Suprapubic skin (tissue), 4 donors: ENCODE measurements at places on chromosomes 3 and 15.

- no peak for DNase-seq
- H3K4me3 ChIP-seq: no peak overlapping the region
- no peaks in the 10 kb centered on the region for H3K36me3 ChIP-seq
- no peaks in the 10 kb centered on the region for H3K27me3 ChIP-seq
Measured at GRCh38 chr3:33886015-33886414, 87.6 kb downstream of the PDCD6IP start.

GRCh38 chr3:126781406-126781805, 77.4 kb downstream of the CHCHD6 start:
- peaks cover 27% of the 10 kb centered on the region for H3K4me1 ChIP-seq
- H3K27ac ChIP-seq: peak overlapping the region; percentile 87
- H3K36me3 ChIP-seq: no peaks in the 10 kb centered on the region
- no peak for DNase-seq

GRCh38 chr3:25453619-25454004, 25.5 kb downstream of the RARB start:
- H3K4me1 ChIP-seq: peaks cover 37% of the 10 kb centered on the region
- no peak overlapping the region for H3K27ac ChIP-seq
- H3K4me3 ChIP-seq: no peak overlapping the region

DNA sequence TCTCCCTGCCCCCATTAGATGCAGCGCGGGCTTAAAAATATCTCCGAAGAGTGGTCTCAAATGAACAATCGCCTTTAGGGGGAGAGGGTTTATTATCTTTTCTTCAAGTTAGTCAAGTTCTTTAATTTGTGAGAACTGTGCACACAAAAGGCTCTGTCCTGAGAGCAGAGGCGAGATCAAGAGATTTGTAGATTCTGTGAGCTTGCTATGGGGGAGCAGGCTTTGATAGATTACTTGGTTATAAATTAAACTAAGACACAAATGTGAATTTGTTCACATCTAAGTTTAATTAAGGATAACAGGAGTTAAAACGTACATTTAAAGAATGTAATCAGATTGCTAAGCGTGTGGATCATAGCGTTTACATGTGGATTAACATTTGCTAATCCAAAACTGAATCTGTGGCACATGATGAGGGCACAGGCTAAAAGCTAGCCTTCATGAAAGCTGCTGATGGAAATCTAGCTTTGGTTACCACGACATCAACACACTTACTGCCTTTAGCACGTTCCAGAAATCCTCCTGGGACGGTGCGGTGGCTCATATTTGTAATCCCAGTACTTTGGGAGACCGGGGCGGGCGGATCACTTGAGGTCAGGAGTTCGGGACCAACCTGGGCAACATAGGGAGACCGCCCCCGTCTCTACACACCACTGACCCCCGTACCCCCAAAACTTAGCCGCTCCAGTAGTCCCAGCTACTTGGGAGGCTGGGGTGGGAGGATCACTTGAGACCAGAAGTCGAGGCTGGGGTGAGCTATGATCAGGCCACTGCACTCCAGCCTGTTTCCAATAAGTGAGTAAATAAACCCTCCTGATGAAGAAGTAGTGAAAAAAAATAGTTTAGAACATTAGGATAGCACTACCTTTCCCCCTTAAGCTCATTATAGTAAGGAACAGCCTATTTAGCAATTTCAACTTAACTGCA, 1.0 kb upstream of the PRTG start:
- H3K27ac ChIP-seq: no peak overlapping the region
- H3K4me3 ChIP-seq: peak overlapping the region; percentile 64
- peaks cover 44% of the 10 kb centered on the region for H3K27me3 ChIP-seq
- H3K36me3 ChIP-seq: no peaks in the 10 kb centered on the region
- H3K4me1 ChIP-seq: peaks cover 25% of the 10 kb centered on the region

- no peaks in the 10 kb centered on the region for H3K4me1 ChIP-seq
- no peak for DNase-seq
- H3K4me3 ChIP-seq: no peak overlapping the region
- no peak overlapping the region for H3K27ac ChIP-seq
- peaks cover 7% of the 10 kb centered on the region for H3K27me3 ChIP-seq
Measured at GRCh38 chr15:92468991-92469390, 75.3 kb downstream of the ST8SIA2 start.

DNA sequence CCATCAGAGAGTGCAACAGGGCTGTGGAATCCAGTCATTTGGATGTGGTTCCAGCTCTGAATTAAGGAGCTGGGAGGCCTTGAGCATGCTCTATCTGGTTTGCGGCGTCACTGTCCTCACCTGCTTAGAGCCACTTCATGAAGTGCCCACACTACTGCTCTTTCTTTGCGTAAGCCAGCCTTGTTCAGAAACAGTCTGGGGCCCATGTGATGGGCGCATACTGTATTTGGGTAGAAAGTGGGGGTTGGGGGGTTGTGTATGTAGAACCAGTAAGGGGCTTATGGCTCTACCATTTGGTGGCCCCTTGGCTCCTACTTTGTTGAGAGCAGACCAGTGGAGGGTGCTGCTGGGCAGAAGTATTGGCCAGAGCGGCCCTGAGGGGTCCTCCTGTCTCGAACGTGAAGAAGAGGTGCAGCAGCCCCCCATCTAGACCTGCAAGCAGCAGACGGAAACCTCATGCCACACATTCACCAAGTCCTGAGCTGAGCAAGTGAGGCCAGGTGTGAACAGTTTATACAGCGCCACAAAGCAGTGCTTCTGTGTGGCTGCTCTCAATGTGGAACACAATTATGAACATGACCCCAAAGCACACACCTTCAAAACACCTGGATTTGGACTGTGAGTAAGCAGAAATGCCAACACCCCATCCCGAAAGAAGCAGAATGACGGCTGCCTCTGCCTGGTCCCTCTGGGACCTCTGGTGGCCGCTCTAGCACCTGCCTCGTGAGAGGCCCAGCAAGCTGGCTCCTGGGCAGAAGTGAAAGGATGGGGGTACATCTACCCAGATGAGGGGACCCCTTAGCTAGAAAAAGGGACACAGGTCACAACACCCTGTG, 26.6 kb downstream of the SRPRB start:
- H3K27ac ChIP-seq: no peak overlapping the region
- H3K36me3 ChIP-seq: no peaks in the 10 kb centered on the region
- H3K4me3 ChIP-seq: no peak overlapping the region
- H3K4me1 ChIP-seq: no peaks in the 10 kb centered on the region
- H3K27me3 ChIP-seq: no peaks in the 10 kb centered on the region

GRCh38 chr3:13022348-13023234, 50.6 kb downstream of the IQSEC1 start:
- no peaks in the 10 kb centered on the region for H3K27me3 ChIP-seq
- no peaks in the 10 kb centered on the region for H3K36me3 ChIP-seq
- no peak for DNase-seq
- peak overlapping the region; percentile 18 for H3K27ac ChIP-seq

- no peak for DNase-seq
- no peaks in the 10 kb centered on the region for H3K36me3 ChIP-seq
- peaks cover 35% of the 10 kb centered on the region for H3K4me1 ChIP-seq
- H3K27me3 ChIP-seq: no peaks in the 10 kb centered on the region
- H3K27ac ChIP-seq: peak overlapping the region; percentile 16
Measured at GRCh38 chr3:38153221-38153620, 12.1 kb upstream of the OXSR1 start.

- peaks cover 5% of the 10 kb centered on the region for H3K4me1 ChIP-seq
- peaks cover 48% of the 10 kb centered on the region for H3K36me3 ChIP-seq
- H3K27me3 ChIP-seq: no peaks in the 10 kb centered on the region
- no peak overlapping the region for H3K4me3 ChIP-seq
Measured at GRCh38 chr3:172334671-172335207, 113.5 kb downstream of the GHSR start.

GRCh38 chr15:59594493-59594942, 17.1 kb upstream of the GCNT3 start:
- no peaks in the 10 kb centered on the region for H3K27me3 ChIP-seq
- H3K27ac ChIP-seq: no peak overlapping the region
- no peak overlapping the region for H3K4me3 ChIP-seq
- no peak for DNase-seq
- H3K36me3 ChIP-seq: no peaks in the 10 kb centered on the region

DNA sequence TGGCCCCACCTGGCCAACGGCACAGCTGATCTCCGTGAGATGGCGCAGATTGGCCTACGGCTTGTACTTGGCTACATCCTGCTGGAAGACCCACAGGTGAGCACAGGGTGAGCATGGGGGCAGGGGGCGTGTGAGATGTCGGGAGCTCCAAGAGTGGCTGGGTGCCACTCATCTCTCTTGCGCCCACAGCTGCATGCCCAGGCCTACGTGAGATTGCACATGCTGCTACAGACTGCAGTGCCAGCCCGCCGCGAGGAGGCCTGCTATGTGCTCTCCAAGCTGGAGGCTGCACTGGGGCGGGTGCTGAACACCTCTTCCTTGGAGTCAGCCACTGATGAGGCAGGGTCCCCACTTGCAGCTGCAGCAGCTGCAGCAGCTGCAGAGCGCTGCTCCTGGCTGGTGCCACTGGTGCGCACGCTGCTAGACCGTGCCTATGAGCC, 22.3 kb downstream of the NBEAL2 start:
- H3K4me3 ChIP-seq: no peak overlapping the region
- no peak overlapping the region for H3K27ac ChIP-seq
- H3K27me3 ChIP-seq: no peaks in the 10 kb centered on the region
- no peak for DNase-seq

DNA sequence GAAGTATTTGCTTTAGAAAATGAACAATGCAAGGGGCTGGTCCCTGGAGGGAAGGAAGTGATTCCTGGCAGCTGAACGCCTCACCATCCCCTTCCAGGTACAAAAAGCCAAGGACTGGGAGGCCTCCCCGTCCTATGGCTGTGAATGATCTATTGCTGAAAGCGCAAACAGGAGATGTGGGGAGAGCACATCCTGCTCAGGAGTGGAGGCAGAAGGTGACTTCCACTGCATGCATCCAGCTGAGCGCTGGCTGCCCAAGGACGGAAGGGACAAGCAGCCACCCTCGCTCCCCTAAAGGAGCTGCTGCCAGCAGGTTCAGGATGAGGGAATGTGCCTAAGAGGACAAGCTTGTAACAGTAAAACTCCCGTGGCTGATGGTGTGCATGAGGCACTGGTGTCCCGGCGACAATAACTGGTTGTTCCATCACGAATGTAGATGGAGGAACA, 41.4 kb downstream of the ABTB1 start:
- no peaks in the 10 kb centered on the region for H3K27me3 ChIP-seq
- peaks cover 17% of the 10 kb centered on the region for H3K4me1 ChIP-seq
- H3K4me3 ChIP-seq: no peak overlapping the region
- no peak for DNase-seq
- H3K36me3 ChIP-seq: no peaks in the 10 kb centered on the region

DNA sequence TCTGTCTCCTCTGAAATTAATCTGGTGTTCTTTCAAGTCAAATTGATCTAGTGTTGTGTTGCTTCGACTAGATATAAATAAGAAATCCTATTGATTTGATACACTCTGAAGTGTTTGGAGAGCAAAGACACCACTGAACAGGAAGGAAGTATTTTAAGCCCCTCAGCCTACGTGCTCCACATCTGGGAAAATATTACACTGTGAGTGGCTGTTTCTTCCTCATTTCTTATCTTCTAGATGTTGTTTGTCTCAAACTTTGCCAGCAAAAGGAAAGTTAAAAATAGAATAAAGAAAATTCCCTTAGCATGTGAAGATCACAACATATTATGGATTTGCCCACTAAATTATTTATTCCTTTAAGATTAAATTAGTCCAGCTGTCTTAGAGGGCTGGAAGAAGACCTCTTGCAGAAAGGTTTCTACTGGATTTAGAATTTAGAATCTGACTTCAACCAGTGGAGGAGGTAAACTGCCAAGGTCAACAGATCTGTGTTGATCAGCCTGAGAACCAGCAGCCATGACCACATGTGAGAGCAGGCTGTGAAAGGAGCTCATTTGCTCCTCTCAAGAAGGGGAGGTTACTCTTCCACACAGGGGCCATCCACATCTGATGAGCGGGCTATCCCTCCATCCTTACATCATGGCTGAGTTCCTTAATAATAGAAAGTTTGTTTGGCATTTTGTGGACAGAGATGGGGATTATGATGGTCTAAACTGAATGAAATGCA, 46.3 kb upstream of the ACKR4 start:
- DNase-seq: no peak
- H3K36me3 ChIP-seq: no peaks in the 10 kb centered on the region
- H3K27me3 ChIP-seq: no peaks in the 10 kb centered on the region
- H3K27ac ChIP-seq: no peak overlapping the region
- H3K4me3 ChIP-seq: no peak overlapping the region
- H3K4me1 ChIP-seq: peaks cover 19% of the 10 kb centered on the region

DNA sequence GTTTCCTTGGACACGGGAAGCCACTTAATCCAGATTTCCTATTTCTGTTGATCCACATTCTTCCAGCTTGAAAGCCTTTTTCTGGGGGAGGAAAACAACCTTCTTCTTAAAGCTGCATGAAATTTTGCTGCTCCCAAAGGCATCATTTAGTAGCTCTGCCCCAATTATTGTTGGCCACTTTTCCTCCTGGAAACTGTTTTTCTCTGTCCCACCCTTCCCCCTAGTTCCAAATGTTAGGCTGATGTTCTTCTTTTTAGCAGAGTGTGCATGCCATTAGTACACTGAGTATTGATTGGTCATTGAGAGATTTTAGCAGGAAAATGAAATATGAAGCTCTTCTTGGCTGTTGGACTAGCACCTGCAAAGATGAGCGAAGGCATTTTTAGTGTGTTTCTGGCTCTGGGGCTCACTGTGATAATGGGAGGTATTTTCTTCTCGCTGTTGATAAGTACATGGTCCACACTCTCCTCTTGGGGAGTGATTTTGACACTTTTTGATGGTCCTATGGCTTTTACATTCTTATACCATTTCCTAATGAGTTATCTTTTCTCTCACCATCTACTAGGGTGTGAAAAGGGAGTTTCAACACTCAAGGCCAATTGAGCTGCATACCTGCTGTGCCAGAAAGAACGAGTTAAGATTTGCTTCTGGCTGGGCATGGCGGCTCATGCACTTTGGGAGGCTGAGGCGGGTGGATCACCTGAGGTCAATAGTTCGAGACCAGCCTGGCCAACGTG, 200.5 kb downstream of the PTPRG start:
- no peak overlapping the region for H3K4me3 ChIP-seq
- no peaks in the 10 kb centered on the region for H3K4me1 ChIP-seq
- DNase-seq: no peak
- H3K36me3 ChIP-seq: no peaks in the 10 kb centered on the region
- H3K27ac ChIP-seq: no peak overlapping the region

- peaks cover 16% of the 10 kb centered on the region for H3K4me1 ChIP-seq
- H3K36me3 ChIP-seq: no peaks in the 10 kb centered on the region
- H3K27ac ChIP-seq: peak overlapping the region; percentile 30
- no peaks in the 10 kb centered on the region for H3K27me3 ChIP-seq
Measured at GRCh38 chr3:13451301-13451673, 28.8 kb upstream of the HDAC11 start.

GRCh38 chr15:47188758-47189507, 528.4 kb upstream of the SEMA6D start:
- H3K4me3 ChIP-seq: no peak overlapping the region
- no peak for DNase-seq
- H3K27me3 ChIP-seq: peaks cover 22% of the 10 kb centered on the region
- H3K27ac ChIP-seq: no peak overlapping the region
- H3K36me3 ChIP-seq: no peaks in the 10 kb centered on the region

GRCh38 chr3:113676261-113676660, 20.2 kb downstream of the USF3 start:
- H3K27me3 ChIP-seq: no peaks in the 10 kb centered on the region
- no peak for DNase-seq
- H3K4me1 ChIP-seq: no peaks in the 10 kb centered on the region
- peaks cover 28% of the 10 kb centered on the region for H3K36me3 ChIP-seq
